Stimulated activated CD4-positive, alpha-beta T cell treated with anti-CD3 and anti-CD28 coated beads, Interleukin-4, amount 100 ng/mL, for 4 hours (primary cell): ENCODE measurements at places on chromosomes 7 and 10.

DNA sequence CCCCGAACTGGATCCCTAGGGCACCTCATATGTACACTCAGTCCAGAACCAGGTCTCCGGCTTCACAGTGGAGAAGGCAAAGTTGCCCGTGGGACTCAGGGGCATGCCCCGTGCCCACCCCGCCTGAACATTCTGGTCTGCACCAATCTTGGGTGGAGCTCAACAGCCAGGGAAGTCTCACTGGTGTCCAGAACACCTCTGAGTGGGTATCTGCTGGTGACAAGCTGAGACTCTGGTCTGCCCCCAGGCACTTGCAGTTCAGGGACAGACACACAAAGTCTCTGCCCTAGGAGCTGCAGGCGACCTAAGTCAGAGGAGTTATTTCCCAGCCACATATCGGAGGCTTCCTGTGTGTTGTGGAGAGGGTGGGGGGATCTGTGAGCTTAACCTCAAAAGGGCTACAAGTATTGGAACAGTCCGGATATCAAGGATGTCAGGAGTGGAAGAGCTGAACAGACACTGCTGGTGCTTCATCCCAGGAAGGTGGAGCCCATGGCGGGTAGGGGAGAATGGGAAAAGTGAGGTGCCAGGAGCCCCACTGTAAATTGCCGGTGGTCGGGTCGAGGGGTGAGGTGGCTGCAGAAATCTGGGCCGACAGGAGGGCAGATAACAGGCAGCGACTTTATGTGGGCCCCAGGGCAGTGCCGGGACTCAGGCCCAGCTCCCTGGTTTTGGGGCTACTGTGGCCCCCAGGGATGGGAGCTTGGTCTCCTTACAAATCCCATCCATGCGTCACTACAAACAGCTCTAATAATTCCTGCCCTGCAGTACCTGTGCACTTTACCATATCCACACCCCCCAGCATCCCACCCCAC is 8.6 kb upstream of the TLX1 start:
- DNase-seq: no peak

- DNase-seq: no peak
These were observed 5.8 kb downstream of the ZNF365 start for GRCh38 chr10:62380016-62380415.

DNA sequence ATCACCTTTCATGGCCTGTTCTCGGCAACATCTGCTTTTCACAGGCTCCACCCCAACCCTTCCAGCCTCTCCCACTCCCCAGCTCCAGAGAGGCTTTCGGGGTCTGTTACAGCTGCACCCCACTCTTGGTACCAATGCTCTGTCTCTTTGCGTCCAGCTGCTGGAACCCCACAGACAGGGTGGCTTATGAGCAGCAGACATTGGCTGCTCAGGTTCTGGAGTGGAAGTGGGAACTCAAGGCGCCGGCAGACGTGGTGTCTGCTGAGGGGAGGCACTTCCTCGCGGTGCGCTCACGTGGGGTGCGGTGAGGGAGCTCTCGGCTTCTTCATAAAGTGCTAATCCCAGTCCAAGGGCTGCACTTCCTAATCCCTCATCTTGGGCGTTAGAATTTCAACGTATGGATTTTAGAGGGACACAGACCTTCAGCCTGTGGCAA is 185.7 kb downstream of the ELFN1 start:
- no peak for DNase-seq

DNA sequence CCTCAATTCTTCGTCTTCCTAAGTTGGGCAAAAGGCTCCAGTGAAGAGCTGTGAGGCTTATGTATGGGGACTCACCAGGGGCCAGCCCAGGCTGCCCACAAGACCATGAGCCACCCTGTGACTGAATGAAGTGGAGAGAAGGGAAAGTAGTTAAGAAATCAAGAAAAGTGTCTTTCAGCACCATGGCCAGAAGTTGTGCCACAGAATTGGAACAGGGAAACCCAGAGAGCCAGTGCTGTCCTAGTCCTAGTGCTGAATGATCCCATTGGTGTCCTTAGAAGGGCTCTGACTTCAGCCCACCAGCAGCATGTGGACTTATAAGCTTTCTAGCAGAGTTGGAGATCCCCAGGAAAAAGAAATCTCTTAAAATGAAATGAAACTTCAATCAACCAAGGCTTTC is 37.0 kb upstream of the CCSER2 start:
- DNase-seq: no peak

DNA sequence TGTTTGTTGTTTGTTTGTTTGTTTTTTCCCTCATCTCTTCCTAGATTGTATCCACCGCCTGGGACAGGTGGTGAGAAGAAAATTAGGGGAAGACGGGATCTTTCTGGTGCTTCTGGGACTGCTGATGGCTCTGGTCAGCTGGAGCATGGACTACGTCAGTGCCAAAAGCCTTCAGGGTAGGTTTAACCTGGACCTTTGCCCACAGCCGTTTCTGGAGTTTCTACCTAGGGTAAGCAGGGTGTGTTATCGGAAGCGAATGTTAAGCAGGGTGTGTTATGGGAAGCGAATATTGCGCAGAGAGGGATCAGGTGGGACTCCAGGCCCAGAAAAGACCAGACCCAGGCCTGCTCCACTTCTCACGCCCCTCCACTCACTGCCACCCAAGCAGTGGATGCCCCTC is 4.7 kb downstream of the CLCN1 start:
- no peak for DNase-seq

- no peak for DNase-seq
These were observed 167.7 kb upstream of the TNRC18 start for GRCh38 chr7:5591278-5591874.

- DNase-seq: no peak
These were observed 96.5 kb downstream of the GRK5 start for GRCh38 chr10:119303886-119304285.

- DNase-seq: no peak
These were observed 11.8 kb downstream of the BTBD16 start for GRCh38 chr10:122282909-122283308.

DNA sequence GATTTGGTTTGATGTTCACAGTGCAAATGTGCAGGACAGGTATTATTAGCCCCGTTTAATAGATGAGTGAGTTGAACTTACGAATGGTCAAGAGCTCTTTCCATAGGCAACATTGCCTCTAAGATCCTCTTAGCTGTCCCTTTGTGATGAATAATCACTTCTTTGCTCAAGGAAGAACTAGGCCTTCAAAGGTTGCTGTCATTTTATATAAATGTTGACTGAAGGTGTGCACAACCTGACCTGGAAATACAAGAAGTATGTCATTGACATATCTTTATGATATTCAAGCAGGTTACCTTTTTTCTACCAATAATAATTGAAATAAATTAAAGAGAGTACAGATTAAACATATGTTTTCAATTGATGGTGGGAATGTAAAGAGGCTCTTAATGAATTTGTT is 48.5 kb upstream of the GLCCI1 start:
- no peak for DNase-seq

DNA sequence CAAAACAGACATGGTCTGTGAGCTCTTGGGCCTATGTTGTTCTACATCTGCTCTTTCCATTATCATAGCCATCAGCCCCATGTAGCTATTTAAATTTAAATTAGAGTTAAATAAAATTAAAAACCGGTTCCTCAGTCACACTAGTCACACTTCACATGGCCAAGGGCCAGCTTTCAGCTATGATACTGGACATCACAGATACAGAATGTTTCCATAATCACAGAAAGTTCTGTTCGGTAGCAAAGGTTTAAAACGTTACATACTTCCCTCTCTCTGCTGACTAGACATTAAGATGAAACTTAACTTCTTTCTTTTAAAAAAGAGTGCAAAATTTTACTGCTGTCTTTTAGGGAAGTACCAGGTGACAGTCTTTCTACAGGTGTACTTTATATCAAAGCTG is 43.0 kb downstream of the SRPK2 start:
- no peak for DNase-seq
